ENCODE measurements at places on chromosomes 1 and 21. TPM values are rescaled to one million over a fixed set of nuclear protein-coding genes. Genes with fewer than 3 reads are reported as not detected.
A peak's percentile ranks its signal among the peaks of the same experiment; 100 is the strongest.

Gene TTF2
- total RNA-seq: 126 TPM

Gene PTGFR
- not detected for total RNA-seq

Gene MEX3A
- 0.83 TPM for total RNA-seq

Gene RIIAD1
- total RNA-seq: not detected

Gene KCNA3
- 15.5 TPM for total RNA-seq

Gene CRABP2
- 0.78 TPM for total RNA-seq

Gene LAMC1
- total RNA-seq: 0.23 TPM

GRCh38 chr21:40797891-40798290 is 49.1 kb downstream of the DSCAM start:
- H3K4me1 ChIP-seq: no peaks in the 10 kb centered on the region
- H3K4me3 ChIP-seq: no peak overlapping the region
- no peak overlapping the region for H3K27ac ChIP-seq
- H3K36me3 ChIP-seq: no peaks in the 10 kb centered on the region

DNA sequence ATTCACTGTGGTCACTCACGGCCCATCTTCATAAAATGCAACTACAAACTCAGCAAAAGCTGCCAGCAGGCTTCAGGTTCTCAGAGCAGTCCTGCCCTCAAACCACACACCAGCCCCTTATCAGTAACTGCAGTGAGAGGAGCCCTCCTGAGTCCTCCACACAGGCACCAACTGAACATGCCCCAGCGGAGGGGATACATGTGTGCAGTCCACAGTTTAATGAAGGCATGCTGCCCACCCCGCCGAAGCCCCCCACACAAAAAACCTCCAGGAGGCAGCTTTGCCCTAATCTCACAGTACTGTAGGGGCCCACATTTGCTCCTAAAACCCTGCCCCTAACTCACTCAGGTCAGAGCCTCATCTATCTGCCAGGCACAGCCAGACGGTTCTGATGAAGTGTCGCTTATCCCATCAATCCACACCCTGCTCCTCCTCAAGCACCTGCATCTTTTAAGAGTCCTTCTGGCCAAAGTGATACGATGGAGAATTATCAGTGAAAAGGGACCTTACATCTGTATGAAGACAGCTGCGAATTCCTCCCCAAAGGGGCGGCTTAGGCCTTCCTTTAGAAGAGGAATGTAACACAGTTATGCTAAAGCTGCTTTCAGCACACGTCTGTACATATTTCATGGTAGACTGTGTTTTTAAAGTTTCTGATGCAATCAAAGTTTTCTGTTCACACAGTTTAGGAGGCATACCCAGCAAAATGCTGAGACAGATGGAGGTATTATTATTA is 3.5 kb downstream of the ABCB10 start:
- no peaks in the 10 kb centered on the region for H3K27me3 ChIP-seq
- H3K4me3 ChIP-seq: no peak overlapping the region
- peaks cover 13% of the 10 kb centered on the region for H3K36me3 ChIP-seq
- H3K27ac ChIP-seq: no peak overlapping the region
- DNase-seq: no peak

DNA sequence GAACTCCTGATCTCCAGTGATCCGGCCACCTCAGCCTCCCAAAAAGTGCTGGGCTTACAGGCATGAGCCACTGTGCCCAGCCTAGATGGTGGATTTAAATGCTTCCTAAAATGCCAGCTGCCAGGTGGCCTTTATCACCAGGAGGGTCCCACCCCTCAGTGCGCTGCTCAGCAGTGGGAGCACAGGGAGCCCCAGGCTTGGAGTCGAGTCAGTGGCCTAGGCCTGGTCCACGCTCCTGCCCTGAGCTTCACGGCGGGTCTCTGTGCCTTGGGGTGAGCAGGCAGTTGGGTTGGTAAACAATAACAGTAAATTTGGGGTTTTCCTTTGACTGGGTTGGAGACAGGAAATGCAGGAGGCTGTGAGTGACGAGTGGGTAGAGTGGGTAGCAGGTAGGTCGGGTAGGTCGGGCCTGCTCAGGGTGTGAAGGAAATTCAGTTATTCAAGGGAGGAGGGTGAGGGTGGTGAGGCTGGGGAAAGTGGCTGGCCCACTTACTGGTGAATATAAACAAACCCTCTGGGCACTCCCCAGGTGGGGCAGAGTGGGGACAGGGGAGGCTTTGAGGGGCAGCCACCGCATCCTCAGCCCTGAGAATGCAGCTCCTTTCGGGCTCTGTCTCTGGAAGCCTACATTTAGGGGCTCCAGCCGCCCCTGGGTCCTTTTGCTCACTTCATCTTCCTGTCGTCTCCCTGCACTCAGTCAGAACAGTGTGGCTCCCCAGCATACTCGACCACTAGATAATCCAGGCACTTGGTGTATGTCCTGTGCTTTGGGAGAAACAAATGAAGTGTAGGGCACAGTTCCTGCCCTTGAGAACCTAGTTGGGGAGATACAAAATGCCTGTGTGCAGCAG is 33.5 kb upstream of the IL19 start:
- no peaks in the 10 kb centered on the region for H3K27me3 ChIP-seq
- H3K36me3 ChIP-seq: peaks cover 11% of the 10 kb centered on the region
- H3K4me1 ChIP-seq: peaks cover 75% of the 10 kb centered on the region
- H3K27ac ChIP-seq: peak overlapping the region; percentile 72
- peak; percentile 60 for DNase-seq

DNA sequence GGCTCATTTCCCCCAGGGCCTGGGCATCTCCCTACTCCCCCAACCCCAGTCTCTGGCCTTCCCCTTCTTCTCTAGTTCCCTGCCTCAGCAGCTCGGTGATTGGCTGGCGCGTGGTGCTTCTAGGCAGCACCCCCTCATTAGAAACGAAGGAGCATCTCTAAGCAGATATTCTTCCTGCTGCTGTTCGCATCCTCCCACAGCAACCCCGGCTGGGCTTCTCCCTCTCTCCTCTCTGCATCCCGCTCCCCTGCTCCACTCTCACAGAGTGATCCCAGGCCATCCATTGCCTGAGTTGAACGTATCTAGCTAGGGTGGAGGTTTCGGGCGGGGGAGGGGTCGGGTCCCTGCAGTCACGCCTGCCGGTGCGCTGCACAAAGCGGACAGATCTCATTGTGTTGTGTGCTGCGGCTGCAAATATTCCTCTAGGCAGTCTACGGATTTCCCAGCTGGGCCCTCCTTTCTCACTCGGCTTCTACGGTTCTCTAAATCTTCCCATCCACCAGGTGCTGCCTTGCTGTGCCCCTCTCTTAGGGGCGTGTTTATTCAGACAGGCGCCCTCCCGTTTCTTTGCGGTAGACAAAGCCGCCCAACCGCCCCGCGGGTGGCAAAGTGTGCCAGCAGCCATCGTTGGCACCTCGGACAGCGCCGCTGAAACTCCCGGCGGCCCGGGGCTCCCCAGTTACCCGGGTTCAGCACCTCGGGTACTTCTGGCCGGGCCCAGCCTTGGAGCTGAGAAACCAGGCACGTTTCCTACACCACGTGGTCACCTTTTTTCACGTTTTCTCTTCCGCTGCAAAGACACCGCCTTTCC is 2.2 kb downstream of the CACNA1E start:
- peak; percentile 27 for DNase-seq
- peaks cover 73% of the 10 kb centered on the region for H3K27me3 ChIP-seq
- H3K4me1 ChIP-seq: peaks cover 15% of the 10 kb centered on the region
- no peaks in the 10 kb centered on the region for H3K36me3 ChIP-seq

DNA sequence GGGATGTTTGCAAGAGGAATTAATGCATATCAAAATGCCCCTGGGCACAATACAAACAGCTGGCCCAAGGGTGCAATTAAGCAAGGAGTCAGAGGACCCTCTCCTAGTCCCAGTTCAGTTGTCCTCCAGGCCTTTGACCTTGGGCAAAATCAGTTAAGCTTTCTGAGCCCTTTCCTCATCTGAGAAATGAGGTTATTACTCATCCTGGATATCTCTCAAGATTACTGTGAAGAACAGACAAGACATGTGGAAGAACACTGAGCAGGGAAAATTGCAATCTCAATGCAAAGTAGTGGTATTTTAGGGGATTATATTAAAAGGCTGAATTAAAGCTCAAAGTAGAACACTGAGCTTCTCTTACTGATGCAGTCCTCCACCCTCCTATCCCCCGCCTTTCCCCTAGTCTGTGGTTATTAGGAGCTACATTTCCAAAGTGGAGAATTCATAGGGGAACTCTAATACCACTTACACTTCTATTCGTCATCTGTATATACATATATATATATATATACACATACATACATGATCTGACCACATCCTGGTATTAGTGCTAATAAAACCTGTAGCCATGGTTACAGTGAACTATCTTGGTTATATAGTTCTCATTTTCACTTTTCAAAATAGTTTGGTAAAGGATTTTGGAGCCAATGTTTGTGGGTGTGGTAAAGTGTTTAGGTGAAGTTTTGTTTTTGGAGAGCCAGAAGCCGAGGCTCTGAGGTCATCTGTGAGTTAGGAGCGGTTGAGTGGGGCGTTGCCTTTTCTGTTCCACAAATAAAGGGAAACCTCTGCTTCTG is 18.1 kb downstream of the KIAA0040 start:
- no peak for DNase-seq
- no peaks in the 10 kb centered on the region for H3K27me3 ChIP-seq
- peaks cover 24% of the 10 kb centered on the region for H3K36me3 ChIP-seq
- H3K4me3 ChIP-seq: no peak overlapping the region
- H3K4me1 ChIP-seq: peaks cover 45% of the 10 kb centered on the region

DNA sequence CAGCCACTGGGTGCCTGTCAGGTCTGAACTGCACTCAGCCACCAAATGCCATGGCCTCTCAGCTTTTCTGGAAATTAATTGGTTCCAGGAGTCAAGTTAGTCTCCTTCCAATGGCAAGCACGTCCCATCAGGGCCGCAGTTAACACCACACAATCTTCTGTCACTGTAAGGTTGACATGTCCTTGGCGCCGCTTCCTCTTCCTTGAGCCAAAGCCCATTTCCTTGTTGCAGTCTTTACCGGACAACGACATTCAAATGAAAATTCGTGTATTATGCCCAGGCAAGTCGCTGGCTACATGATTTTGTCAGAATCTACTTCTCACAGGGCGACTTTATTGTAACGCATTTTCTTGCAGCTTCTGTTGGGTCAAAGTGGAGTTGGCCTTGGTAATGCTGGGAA is 430.6 kb upstream of the KAZN start:
- no peaks in the 10 kb centered on the region for H3K4me1 ChIP-seq
- DNase-seq: no peak
- no peak overlapping the region for H3K27ac ChIP-seq
- H3K36me3 ChIP-seq: no peaks in the 10 kb centered on the region
- peaks cover 1% of the 10 kb centered on the region for H3K27me3 ChIP-seq
- no peak overlapping the region for H3K4me3 ChIP-seq

DNA sequence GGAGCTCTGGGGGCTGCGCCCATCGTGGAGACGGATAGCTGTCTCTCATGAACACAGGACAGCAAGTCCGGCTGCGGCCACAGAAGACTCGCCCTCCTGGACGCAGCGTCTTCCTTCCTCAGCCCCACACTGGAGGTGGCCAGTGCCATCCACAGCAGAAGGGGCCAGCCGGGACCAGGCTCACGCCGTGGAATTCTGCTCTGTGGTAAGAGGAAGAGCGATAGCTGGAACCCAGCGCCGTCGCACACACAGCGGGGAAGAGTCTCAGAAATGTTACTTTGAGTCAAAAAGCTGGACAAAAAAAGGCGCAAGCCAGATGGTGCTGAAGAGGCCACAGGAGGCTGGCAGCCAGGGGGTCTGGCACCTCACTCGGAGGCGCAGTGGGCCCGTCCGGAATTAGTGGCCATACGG is 113.9 kb upstream of the COL6A1 start:
- no peak overlapping the region for H3K27ac ChIP-seq
- no peaks in the 10 kb centered on the region for H3K36me3 ChIP-seq
- no peak for DNase-seq
- H3K27me3 ChIP-seq: no peaks in the 10 kb centered on the region
- H3K4me3 ChIP-seq: no peak overlapping the region

DNA sequence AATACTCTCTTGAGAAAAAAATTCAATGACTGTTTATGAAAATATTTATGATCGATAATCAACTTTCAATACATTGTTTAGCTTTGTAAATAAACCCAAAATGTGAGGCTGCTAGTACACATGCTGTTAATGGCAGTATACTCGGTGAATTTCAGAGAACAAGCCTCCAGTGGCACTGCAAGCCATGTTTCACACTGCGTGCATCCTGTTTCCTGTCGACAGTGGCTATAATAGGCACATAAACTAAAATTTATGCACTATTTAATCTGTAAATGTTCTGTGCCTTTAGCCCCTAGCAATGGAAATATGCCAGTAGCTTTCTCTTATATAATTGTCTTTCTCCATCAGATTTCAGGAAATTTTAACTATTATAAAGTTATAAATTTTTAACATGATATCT is 26.3 kb upstream of the RGS18 start:
- H3K36me3 ChIP-seq: no peaks in the 10 kb centered on the region
- H3K4me1 ChIP-seq: no peaks in the 10 kb centered on the region
- H3K27ac ChIP-seq: no peak overlapping the region
- H3K4me3 ChIP-seq: no peak overlapping the region
- H3K27me3 ChIP-seq: no peaks in the 10 kb centered on the region
- no peak for DNase-seq

DNA sequence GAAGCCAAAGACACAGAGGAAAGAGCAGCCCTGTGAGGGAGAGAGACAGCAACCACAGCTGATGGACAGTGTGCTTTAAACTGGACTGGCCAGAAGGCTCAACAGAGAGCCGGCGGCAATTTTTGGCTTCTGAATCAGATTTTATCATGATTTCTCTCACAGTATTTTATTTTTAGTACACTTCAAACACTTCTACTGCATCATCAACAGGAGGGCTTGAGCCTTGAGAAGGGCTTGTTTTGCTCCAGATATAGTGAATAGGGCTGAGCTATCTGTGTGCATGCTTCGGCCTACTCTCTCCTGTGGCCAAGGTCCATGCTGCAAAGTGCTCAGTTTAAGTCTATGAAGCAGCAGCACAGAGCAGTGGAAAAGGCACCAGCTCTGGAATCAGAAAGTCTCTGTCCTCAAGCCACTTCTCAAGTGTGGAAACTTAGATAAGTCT is 33.3 kb downstream of the ADCY10 start:
- DNase-seq: no peak
- no peaks in the 10 kb centered on the region for H3K36me3 ChIP-seq
- no peak overlapping the region for H3K27ac ChIP-seq
- no peak overlapping the region for H3K4me3 ChIP-seq
- H3K27me3 ChIP-seq: no peaks in the 10 kb centered on the region

- H3K4me1 ChIP-seq: peaks cover 31% of the 10 kb centered on the region
- no peak overlapping the region for H3K4me3 ChIP-seq
- H3K27ac ChIP-seq: no peak overlapping the region
- peaks cover 20% of the 10 kb centered on the region for H3K36me3 ChIP-seq
- H3K27me3 ChIP-seq: no peaks in the 10 kb centered on the region
- DNase-seq: no peak
These were observed 1.4 kb downstream of the DESI2 start for GRCh38 chr1:244654108-244655038.

GRCh38 chr21:46094401-46095082 is 3.4 kb upstream of the COL6A2 start:
- no peak overlapping the region for H3K4me3 ChIP-seq
- no peak overlapping the region for H3K27ac ChIP-seq
- H3K27me3 ChIP-seq: peaks cover 4% of the 10 kb centered on the region
- DNase-seq: no peak
- H3K4me1 ChIP-seq: peaks cover 5% of the 10 kb centered on the region

GRCh38 chr1:67479146-67479891 is 49.1 kb upstream of the SERBP1 start:
- DNase-seq: peak; percentile 13
- peaks cover 3% of the 10 kb centered on the region for H3K4me1 ChIP-seq
- H3K36me3 ChIP-seq: no peaks in the 10 kb centered on the region
- peaks cover 2% of the 10 kb centered on the region for H3K27me3 ChIP-seq
- H3K27ac ChIP-seq: no peak overlapping the region

Data from activated CD8-positive, alpha-beta T cell treated with anti-CD3 and anti-CD28 coated beads for 36 hours (primary cell).